Body of pancreas (tissue), 4 donors: ENCODE measurements at places on chromosomes 4 and X.

DNA sequence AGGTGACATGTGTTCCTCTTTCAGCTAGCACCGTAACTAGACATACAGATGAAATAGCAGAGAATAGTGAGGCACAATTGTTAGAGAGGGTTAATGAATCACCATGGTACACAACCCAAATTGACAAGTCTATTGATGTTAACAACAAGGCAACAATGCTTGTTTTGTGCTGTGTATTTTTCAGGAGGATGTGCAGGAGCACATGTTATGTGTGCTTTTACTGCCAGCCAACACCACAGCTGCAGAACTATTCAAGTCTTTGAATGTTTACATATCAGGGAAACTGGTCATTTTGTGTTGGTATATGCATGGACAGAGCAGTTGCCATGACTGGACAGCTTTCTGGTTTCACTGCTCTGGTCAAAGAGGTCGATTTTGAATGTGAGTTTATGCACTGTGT is 32.8 kb downstream of the STBD1 start:
- H3K27me3 ChIP-seq: no peaks in the 10 kb centered on the region
- H3K4me3 ChIP-seq: no peak overlapping the region
- no peak for DNase-seq
- H3K4me1 ChIP-seq: no peaks in the 10 kb centered on the region
- H3K36me3 ChIP-seq: no peaks in the 10 kb centered on the region

- H3K4me3 ChIP-seq: no peak overlapping the region
- no peaks in the 10 kb centered on the region for H3K27me3 ChIP-seq
- no peaks in the 10 kb centered on the region for H3K36me3 ChIP-seq
Measured at GRCh38 chr4:27018076-27018475, 157.4 kb downstream of the STIM2 start.

GRCh38 chr4:77800483-77801259 is 18.5 kb downstream of the CNOT6L start:
- H3K36me3 ChIP-seq: no peaks in the 10 kb centered on the region
- H3K27me3 ChIP-seq: no peaks in the 10 kb centered on the region
- peaks cover 55% of the 10 kb centered on the region for H3K4me1 ChIP-seq
- H3K4me3 ChIP-seq: no peak overlapping the region
- H3K27ac ChIP-seq: peak overlapping the region; percentile 17

DNA sequence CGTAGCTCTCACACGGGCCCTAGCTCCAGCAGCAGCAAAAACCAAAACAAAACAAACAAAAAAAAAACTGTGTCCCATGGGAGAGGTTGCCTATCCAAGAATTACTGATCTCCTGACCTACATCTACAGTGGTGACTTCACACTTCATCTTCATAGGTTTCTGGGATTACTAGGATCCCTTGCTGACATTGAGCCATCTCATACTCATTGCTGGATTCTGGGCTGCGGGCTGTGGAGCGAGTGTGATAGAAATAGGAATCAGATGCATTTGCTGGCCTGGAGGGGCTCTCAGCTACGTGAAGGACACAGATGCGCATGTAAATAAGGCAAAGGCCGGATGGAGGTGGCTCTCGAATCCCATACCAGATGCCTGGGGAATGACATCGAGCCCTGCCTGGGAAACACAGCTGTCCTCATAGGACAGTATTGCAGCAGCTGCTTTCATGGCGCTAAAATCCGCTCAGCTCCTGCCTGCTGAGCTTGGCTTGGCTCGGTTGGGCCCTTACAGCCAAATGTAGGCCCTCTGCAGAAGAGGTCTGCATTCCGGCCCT is 41.7 kb downstream of the CNGA2 start:
- H3K27ac ChIP-seq: no peak overlapping the region
- H3K4me3 ChIP-seq: no peak overlapping the region
- no peaks in the 10 kb centered on the region for H3K36me3 ChIP-seq
- H3K27me3 ChIP-seq: no peaks in the 10 kb centered on the region

- no peak for DNase-seq
- no peak overlapping the region for H3K27ac ChIP-seq
- H3K27me3 ChIP-seq: no peaks in the 10 kb centered on the region
- H3K36me3 ChIP-seq: no peaks in the 10 kb centered on the region
- H3K4me1 ChIP-seq: no peaks in the 10 kb centered on the region
Measured at GRCh38 chr4:113170805-113171468, 121.5 kb downstream of the ANK2 start.

DNA sequence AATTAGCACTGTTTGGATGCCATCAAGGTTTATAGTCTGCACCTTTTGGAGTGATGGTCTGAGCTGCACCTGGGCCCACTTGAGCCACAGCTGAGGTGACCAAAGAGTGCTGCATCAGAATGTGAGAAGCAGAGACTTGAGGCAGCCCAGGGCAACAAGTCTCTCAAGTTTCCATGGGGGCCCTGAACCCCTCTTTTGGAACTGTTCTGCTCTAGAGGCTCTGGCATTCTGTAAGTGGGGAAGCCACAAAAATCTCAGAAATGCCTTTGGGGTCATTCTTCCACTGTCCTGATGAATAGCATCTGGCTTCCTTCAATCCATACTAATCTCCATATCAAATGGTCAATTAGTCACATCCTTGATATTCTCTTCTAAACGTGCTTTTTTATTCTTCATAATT is 298.4 kb upstream of the MAOA start:
- no peaks in the 10 kb centered on the region for H3K4me1 ChIP-seq
- DNase-seq: no peak
- H3K4me3 ChIP-seq: no peak overlapping the region
- no peak overlapping the region for H3K27ac ChIP-seq

GRCh38 chr4:66000510-66001117 is 330.3 kb upstream of the EPHA5 start:
- H3K27me3 ChIP-seq: no peaks in the 10 kb centered on the region
- H3K27ac ChIP-seq: no peak overlapping the region
- H3K36me3 ChIP-seq: no peaks in the 10 kb centered on the region
- H3K4me1 ChIP-seq: no peaks in the 10 kb centered on the region
- H3K4me3 ChIP-seq: no peak overlapping the region
- no peak for DNase-seq
